ENCODE measurements at places on chromosomes 11 and 22. TPM values are rescaled to one million over a fixed set of nuclear protein-coding genes. Genes with fewer than 3 reads are reported as not detected.

The SNU13 gene
- total RNA-seq = 80.5 TPM

The C11orf58 gene
- 290 TPM for total RNA-seq

The DEPDC7 gene
- 13.8 TPM for total RNA-seq

The MUC2 gene
- total RNA-seq = not detected

The SYT7 gene
- 0.12 TPM for total RNA-seq

The NXPE4 gene
- total RNA-seq = not detected

- DNase-seq = peak; percentile 1
These were observed at the start of gene FXYD6 for GRCh38 chr11:117876341-117877119. Gene FXYD6, minus strand, starts transcription at chr11:117876658. Its CDS starts 33,882 bp downstream, at chr11:117842776.

GRCh38 chr11:19988598-19988997, 171.7 kb downstream of the DBX1 start:
- DNase-seq = no peak

DNA sequence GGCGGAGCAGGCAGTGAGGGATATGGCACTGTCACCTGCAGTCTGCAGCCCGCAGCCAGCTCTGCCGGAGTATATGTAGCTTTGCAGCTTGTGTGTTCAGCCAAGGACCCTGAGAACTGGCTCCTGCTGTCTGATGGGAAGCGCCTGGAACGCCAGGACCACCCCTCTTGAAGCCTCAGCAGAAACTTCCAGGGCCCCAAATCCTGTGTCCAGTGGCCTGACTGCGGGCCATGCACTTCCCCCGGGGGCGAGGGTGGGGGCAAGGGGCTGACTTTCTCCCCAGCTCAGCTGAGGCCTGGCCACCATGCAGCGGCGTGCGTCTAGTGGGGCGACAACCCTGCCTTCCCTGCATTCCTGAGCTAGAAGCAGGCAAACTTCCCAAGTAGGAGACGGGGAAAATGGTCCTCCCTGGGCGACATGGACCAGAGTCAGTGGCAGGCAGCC, 32.3 kb downstream of the PISD start:
- DNase-seq = no peak

GRCh38 chr11:13896175-13896980, 66.1 kb upstream of the SPON1 start:
- no peak for DNase-seq

GRCh38 chr22:44519886-44520285, 21.9 kb upstream of the RTL6 start:
- no peak for DNase-seq

DNA sequence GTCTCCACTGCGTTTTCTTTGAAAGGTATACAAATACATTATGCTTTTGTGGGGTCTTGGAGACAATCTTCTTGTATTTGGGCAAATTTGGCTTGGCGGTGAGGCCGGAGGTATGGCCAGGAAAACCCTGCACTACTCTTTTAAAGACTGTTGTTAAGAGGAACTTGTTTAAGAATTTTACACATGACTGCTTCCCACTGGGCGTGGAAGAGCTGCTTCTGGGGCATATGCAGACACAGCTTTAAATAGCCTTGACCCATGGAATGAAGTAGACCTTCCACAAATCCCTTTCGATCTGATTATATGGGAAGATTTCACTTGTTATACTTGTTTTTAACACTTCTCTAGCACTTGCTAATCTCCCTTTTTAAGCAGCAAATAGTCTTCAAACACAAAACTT, 453.6 kb downstream of the MN1 start:
- DNase-seq = no peak

DNA sequence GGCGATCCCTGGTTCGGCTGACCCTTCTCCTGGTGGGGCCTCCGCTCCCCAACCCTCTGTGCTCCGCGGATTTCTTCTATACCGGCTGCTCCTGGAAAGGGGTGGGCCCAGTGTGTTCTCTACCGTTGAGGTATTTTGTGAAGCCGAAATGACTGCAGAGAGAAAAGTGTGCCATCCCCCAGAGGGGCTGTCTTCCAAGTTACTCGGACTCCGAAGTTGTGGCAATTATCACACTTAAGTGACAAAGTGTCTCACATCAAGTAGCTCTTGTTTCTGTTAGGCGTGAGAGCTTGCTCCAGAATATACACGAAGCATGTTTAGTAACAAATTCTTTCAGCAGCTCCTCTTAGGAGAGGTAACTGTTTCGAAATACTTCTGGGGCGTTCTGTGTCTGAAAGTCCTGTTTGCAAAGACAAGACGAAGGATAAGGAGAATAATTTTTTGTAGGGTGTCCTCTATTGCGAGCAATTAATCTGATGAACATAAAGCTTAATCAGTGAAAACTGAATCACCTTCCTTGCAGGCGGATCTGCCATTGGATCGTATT, 434 bp downstream of the XPNPEP3 start:
- no peak for DNase-seq

DNA sequence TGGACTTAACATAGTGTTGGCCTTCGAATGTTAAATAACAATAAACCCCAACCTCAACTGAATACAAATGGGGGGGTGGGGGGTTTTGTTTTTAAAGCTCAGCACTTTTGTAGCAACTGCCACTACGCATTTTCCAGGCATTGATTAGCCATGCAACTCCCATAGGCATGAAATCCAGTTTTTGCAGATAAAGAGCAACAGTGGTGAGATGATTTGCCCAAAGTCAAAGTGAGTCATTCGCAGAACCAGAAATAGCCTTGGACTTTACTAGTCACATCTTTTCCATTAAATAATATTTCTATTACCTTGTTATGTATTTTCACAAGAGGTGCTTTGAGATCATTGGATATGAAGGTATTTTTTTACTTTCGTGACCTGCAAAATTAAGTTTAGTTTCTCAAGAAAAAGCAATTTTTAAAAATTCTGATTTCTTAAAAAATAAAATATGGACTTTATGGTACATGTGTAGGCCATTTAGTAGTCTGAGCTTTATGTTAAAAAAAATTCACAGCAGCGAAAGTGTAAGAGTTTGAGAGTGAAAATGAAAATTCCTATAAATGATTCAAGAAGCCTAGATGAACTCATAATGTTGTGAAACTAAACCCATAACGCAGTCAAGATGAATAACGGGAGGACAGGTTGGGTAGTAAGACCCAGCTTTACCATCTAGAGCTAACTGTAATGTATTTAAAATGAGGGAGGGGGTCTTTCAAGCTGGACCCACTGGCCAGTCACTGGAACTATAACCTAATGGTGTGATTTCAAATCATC, 1.9 kb upstream of the PHF21A start:
- peak; percentile 30 for DNase-seq

DNA sequence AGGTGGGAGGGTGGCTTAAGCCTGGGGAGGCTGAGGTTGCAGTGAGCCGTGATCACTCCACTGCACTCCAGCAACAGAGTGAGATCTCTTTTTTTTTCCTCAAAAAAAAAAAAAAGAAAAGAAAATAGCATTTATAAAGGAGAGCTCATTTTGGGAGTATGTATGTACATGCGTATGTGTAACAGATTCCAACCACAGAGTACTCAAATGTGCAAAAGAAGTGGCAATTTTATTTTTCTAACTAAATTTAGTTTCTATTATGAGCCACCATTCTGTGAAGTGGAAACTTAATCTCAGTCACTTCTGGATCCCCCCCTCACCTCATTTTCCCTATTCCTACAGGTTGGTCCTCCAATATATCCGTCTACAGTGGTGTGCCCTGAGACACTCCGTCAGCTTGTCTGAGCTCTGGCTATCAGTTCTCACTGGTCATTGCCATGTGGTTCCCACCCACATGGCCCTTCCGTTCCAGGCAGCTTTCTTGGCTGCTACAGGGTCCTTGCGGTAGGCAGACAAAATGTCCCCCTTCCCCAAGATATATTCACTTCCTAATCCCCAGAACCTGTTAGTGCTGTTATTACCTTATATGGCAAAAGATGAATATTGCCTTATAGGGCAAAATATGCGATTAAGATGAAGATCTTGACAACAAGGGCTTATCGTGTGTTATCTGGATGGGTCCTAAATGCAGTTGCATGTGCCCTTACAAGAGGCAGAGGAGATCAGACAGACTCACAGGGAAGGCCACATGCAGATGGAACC, 35.8 kb upstream of the TSKU start:
- DNase-seq = no peak

- no peak for DNase-seq
These were observed 80.6 kb upstream of the CLDN5 start for GRCh38 chr22:19604711-19605268.

DNA sequence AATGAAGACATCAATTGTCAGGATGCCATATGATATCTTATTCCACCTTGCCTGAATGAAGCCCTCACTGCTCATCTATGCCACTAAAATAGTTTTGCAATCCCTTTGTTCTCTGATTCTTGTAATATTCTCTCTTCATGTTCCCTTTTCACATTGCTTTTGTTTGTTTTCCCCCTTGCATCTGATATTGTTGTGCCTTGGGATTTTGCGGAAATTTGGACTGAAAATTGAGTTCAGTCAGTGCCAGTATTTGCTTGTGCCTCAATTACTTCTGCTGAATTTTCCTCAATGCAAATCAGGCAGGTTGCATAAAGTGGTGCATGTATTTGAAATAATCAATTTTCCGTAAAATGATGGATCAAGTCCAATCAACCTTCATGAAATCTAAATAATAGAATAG, 98.3 kb downstream of the PAX6 start:
- DNase-seq = no peak

DNA sequence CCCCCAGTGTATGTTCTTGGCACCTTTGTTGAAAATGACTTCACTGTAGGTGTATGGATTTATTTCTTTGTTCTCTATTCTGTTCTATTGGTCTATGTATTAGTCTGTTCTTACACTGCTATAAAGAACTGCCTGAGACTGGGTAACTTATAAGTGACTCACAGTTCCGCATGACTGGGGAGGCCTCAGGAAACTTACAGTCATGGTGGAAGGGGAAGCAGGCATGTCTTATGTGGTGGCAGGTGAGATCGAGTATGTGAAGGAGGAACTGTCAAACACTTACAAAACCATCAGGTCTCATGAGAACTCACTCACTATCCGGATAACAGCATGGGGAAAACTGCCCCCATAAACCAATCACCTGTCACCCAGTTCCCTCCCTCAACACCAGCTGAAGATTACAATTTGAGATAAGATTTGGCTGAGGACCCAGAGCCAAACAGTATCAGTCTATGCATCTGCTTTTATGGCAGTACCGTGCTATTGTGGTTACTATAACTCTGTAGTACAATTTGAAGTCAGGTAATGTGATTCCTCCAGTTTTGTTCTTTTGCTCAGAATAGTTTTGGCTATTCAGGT, 836.2 kb downstream of the DLG2 start:
- no peak for DNase-seq

DNA sequence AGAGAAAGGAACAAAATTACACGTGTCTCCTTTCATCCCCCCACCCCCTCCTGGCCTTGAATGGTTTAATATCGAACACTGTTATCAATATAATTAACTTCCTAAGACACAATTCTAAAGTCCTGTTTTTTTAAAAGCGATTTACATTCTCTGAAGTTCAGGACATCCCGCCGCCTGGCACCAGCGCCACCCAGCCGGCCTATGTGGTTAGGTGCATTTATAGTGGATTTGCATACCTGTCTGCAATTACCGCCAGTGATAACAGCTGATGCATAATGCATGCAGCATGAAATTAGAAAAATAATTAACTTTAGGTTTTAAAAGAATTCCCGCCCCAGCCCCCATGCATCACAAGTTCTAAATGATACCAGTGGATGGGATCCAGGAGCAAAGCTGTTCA, 58.6 kb downstream of the MACROD1 start:
- DNase-seq = no peak

GRCh38 chr11:111476956-111477355, 35.2 kb downstream of the BTG4 start:
- no peak for DNase-seq

DNA sequence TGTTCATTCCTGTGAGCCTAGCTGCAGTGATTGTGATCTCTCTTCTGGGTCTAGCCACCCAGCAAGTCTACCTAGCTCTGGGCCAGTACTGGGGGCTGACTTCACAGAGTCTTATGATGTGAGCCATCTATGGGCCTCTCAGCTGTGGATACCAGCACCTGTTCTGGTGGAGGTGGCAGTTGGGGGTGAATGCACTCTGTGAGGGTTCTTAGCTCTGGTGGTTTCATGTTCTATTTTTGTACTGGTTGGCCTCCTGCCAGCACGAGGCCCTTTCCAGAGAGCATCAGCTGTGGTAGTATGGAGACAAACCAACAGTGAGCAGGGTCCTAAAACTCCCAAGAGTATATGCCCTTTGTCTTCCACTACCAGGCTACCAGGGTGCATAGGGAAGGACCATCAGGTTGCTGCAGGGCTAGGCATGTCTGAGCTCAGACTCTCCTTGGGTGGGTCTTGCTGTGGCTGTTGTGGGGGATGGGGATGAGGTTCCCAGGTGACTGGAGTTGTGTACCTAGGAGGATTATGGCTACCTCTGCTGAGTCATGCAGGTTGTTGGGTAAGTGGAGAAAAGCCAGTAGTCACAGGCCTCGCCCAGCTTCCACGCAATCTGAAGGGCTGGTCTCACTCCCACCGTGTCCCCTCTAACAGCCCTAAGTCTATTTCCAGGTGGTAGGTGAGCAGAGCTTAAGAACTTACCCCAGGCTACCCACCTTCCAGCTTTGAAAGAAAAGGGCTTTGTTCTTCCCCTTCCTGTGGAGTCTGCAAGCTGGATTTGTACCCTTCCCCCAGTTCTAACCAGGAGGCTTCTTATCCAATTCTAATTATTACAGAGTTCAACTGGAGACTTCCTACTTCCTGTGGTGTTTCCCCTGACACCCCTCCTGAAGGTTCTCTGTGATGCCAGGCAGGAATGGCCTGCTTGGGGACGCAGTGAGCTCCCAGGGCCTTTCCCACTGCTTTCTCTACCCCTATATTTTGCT, 250.7 kb downstream of the LUZP2 start:
- no peak for DNase-seq

DNA sequence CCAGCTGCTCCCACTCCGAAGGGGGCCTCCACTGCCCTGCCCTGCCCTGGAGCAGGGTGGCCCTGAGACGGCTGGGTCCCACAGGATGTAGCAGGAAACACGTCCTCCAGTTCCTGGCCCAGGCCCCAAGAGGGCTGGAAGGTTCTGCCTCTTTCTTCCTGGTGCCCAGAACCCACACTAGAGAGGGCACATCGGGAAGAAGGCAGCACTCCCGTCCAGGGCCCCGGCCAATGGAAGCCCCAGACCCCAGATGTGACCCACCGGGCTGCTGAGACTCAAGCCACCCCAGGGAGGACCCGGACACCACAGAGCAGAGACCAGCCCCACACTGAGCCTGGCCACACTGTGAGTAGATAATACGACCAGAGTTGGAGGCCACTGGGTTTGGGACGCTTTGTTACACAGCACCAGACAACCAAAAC, 71.2 kb downstream of the CELSR1 start:
- DNase-seq = no peak

- no peak for DNase-seq
These were observed 471.1 kb upstream of the ANO3 start for GRCh38 chr11:25860677-25861450.
